ENCODE measurements at places on chromosomes 3 and 15.
A peak's percentile ranks its signal among the peaks of the same experiment; 100 is the strongest.

GRCh38 chr15:98996169-98996568 lies 11.4 kb downstream of the PGPEP1L start:
- DNase-seq, result no peak

GRCh38 chr3:13215940-13216546 lies 142.8 kb upstream of the IQSEC1 start:
- no peak for DNase-seq

- no peak for DNase-seq
Measured at GRCh38 chr3:14363379-14363778, 39.0 kb upstream of the SLC6A6 start.

DNA sequence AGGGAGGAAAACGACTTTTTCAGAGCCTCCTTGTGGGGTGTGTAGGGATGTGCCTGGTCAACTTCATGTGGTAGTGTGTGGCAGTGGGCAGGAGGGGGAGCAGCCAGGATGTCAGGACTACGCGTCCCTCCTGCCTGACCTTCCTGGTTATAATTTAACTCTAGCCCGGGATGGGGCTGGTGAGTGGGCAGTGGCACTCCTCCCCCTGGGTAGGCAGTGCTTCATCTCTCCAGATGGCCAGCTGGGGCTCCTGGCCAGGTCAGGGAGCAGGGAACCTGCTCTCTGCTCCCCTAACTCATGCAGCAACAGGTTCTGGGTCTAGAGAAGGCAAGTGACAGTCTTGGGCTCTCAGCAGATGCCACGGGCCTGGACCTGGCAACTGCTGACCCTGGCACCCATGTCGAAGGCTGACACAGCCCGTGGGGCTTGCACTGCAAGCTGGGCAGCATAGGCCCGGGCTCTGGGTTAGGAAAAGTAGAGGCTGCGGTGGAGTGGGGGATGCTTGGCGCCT lies 2.6 kb downstream of the ITIH4 start:
- DNase-seq, result no peak

- no peak for DNase-seq
Measured at GRCh38 chr3:197408177-197408957, 110.0 kb upstream of the DLG1 start.

- no peak for DNase-seq
Measured at GRCh38 chr3:70726096-70726938, 413.9 kb upstream of the MDFIC2 start.

GRCh38 chr3:138933981-138934691 lies 12.8 kb downstream of the FOXL2 start:
- DNase-seq, result no peak

DNA sequence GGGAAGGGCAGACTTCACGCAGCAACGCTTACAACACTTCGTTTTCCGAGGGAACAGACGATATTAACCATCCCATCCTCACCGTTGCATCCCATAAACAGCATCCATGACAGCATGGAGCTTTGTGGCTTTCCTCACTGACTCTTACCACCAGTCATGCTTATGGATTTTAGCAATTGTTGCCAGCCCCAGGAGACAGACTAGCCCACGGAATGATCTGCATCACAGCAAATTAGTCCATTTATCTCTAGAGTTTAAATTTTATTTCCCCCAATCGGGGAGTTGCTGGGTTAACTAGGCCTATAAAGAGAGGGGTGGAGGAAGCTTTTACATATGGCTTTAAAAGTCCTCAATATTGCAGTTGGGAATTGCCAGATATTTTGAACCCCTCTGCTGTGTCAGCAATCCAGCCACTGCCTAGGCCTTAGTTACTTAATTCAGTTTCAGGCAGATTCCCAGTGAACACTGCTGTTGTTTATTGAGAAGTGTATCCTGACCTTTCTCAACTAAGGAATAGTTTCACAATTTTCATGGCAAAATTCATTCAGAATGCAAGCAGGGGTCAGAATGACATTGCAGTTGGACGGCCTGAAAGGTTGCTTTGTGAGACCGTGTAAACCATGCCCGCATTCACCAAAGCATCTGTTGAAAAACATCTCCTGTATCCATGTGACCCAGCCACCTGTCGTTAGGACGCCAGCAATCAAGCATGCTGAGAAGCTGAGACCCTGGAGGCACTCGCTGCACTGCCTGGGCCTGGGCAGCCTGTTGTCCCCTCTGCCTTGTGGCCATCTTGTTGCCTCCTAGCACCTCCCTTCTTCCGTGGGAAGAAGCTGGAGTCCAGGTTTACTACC lies 397.4 kb upstream of the TPM1 start:
- DNase-seq, result no peak

DNA sequence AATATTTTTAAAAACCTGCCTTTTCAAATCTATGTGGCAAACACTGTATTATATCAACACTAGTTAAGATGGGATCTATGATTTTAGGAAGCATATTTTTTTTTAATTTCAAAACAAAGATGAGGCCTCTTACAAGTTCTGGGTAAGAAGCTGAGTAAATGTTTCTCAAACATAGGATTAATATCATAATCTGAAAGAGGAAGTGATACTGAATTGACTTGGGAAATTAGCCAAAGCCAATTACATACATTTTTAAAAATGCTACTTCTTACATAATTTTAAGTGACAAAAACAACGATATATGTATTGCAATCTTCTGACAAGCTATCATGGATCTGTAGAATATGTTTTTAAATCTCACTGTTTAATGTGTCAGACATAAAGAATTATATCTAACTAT lies 135.1 kb upstream of the UBP1 start:
- DNase-seq, result no peak

DNA sequence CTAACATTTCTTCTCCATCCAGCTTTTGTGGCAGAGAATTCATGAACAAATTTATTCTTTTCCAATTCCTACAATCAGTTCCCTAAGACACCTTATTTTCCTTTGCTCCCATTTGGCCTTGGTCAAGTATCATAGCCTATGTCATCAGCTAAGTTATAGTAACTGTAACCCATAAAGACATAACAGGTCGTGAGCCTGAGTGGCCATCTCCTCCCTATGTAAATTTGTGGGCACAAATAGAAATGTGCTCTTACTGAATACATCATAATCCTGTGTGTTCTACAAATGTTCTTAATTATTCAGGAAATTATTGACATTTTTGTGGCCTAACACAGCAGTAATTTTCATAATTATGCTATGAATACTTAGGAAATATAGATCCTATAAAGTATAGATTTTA lies 108.9 kb upstream of the ZNF717 start:
- DNase-seq, result no peak

DNA sequence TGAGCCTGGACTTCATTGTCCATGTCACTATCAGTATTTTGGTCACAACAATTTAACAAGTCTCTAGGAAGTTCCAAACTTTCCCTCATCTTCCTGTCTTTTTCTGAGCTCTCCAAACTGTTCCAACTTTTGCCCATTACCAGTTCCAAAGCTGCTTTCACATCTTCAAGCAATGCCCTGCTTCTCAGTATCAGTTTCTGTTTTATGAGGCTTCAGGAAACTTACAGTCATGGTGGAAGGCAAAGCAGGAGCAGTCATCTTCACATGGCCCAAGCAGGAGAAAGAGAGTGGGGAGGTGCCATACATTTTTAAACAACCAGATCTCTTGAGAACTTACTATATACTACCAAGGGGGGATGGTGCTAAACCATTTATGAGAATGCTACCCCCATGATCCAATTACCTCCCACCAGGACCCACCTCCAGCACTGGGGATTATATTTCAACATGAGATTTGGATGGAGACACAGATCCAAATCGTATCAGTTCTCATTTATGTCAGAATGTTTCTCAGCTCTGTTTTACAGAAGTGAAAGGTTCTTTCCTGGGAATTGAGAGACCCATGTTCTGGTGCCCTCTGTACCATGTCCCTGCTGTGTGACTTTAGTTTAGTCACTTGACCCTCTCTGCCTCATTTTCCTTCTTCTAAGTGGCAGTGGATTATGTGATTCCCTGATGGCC lies 169.7 kb downstream of the PLCL2 start:
- DNase-seq, result no peak

- DNase-seq, result no peak
Measured at GRCh38 chr15:33934921-33935320, 33.4 kb upstream of the CHRM5 start.

DNA sequence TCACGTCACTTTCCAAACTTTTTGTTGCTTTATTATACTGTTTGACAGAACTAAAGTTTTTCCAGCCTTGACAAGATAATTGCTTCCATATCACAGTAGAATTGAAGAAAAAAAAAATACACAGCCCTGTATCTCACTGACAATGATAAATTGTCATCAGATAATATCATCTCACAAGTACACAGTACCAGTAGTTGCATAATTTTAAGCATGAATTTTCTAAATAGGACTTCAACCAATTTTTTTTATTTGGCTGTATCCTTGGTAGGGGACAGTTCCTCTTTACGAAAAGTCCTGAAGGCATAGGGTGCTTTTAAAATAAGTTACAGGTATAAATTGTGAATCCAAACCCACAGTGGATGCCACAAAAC lies 230.7 kb downstream of the ATP8B4 start:
- no peak for DNase-seq

GRCh38 chr3:71031181-71031580 lies 552.3 kb downstream of the FOXP1 start:
- no peak for DNase-seq

GRCh38 chr15:65056868-65057548 lies 10.8 kb downstream of the RASL12 start:
- DNase-seq, result no peak

DNA sequence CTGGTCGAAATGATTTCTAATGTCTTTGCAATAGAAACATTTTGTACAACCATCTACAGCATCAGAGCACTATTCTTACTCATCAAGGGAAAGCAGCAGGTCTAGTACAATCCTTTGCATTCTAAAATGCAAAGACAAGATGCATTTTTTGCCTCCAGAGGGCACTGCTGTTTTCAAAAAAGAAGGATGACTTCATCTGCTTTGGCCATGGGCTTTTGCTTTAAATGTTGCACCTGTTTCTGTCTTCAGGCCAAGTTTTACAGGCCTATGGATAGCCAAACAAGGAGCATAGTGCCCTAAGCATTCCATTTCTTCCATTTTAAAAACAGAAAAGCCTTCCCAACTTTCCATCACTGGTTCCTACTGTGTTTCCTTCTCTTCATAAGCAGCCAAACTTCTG lies 3.4 kb downstream of the PARP9 start:
- no peak for DNase-seq

DNA sequence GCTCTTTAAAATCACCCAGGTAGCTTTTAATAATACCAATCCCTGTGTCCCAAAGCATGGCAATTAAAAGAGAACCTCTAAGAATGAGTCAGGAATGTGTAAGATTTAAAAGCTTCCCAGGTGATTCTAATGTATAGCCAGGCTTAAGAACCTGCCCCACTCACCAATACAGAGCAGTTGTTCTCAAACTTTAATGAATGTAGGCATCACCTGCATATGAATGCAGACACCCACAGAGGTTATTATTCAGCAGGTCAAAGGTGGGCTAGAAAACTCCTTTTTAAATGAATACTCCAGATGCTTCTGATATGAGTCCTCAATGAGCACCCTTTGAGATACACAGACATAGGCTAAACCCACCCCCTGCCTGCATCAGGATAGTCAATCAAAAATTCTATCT lies 298.1 kb upstream of the KCNMB2 start:
- DNase-seq, result no peak

DNA sequence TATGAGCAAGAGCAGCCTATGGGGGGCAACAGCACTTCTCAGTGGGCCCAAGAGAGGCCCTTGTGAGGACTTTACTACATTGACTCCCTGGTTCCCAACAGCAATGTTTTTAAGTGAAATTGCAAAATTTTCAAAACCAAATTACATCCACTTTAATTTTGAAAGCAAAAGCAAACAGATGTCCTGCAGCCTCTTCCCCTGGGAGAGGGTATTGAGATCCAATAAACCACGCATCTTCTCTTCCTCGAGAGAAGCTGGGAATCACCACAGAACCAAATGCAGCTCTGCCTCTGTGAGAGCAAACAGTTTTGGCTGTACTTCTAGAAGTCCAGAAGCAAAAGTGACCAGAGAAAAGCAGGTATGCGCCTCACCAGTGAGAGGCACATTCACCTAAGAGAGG lies 25.2 kb downstream of the NMNAT3 start:
- DNase-seq, result no peak

DNA sequence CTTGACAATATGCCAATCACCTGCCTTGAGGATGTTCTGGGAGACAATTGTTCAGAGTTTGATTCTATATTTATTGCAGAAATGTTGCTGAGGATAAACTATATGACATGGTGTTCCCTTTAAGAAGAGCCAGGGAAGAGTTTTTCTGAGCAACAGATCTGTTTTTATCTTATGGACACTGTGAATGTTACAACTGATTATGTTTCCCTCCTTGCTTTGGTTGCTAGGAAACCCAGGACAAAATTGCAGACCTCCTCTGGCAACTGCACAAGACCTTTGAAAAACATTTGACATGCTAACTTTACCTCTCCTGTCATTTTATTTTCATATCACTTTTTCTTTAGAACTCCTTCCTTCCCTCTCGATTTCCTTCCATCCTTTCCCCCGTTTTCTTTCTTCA lies 8.2 kb upstream of the TM6SF1 start:
- DNase-seq, result no peak

DNA sequence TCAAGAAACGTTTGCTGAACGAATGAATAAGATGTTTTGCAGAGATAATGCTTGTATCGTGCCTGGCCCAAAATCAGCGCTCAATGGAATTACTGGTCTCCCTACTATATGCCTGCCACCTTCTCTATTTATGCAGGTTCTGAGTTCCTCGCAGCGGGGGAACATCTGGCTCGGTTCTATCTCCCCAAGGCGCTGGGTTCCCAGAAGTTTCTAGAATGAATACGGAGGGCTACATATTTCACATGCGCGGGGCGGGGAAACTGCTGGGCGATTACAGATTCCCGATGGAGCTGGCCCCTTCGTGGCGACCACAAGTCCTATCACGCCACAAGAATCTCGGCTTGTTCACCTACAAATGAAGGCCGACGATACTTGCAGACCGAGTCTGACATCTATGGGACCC lies 411 bp upstream of the EIF2B5 start:
- no peak for DNase-seq

DNA sequence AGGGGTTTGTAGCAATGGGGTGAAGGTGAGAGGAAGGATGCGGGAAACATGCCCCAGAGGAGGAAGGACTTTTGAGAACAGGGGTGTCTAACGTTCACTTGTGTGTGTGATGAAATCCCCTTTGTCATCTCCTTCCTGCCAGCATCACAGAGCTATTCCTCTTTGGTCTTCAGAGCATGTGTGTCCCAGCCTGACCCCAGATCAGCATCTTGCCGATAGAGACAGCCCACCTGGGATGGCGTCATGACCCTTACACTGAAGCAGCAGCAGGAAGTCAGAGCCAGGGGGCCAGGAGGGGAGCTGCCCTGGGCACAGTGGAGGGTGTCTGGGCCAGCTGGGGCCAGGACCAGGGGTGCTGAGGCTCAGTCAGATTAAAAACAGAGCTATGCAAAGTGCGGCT lies 29.9 kb upstream of the GRIP2 start:
- DNase-seq, result no peak

- DNase-seq, result peak; percentile 27
Measured at GRCh38 chr3:15858547-15859506, 61.0 kb upstream of the ANKRD28 start.

GRCh38 chr3:134718726-134719125 lies 67.9 kb upstream of the KY start:
- DNase-seq, result no peak

GRCh38 chr3:5120446-5120845 lies 1.6 kb upstream of the ARL8B start:
- DNase-seq, result no peak

Measured in substantia nigra (tissue), 51 donors.